T-cell (primary cell): ENCODE measurements at places on chromosomes 7 and 10. TPM values are rescaled to one million over a fixed set of nuclear protein-coding genes. Genes with fewer than 3 reads are reported as not detected.

GRCh38 chr7:121446526-121446925 is 50.4 kb upstream of the FAM3C start:
- no peak for DNase-seq

GRCh38 chr7:151430391-151431205 is 9.3 kb downstream of the CRYGN start:
- no peak for DNase-seq

DNA sequence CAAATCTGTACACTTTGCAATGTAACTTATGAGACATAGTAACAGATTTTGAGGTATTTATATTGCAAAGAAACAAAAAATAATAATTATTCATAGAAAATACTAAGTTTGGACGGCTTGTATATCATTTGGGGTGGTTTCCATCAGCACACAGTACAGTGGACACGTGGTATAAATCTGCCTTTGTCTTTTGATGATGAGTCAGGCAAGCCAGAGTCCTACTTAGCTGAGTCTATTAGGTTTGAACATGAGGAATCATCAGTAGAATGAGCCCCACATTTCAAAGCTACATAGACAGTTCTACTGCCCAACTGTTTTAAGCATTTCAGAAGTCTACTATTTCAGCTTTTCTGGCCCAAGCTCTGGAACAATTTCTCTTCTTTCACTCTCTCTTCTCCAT is 803.2 kb downstream of the PHTF2 start:
- no peak for DNase-seq

GRCh38 chr7:18896343-18896975 is 221.0 kb downstream of the TWIST1 start:
- no peak for DNase-seq

- no peak for DNase-seq
Measured at GRCh38 chr10:29878492-29878891, 180.9 kb downstream of the JCAD start.

GRCh38 chr10:2984682-2985081 is 82.7 kb upstream of the PFKP start:
- DNase-seq: no peak

GRCh38 chr7:29988424-29989256 is 961 bp downstream of the SCRN1 start:
- DNase-seq: peak; percentile 18

- DNase-seq: no peak
Measured at GRCh38 chr10:100553929-100554328, 18.2 kb downstream of the HIF1AN start.

Gene INPP5F
- total RNA-seq: 9.5 TPM

Gene SPDYE11
- total RNA-seq: not detected

Gene ITPRID1
- not detected for total RNA-seq

Gene CRHR2
- total RNA-seq: not detected

Gene OPN4
- not detected for total RNA-seq

Gene ABI1
- 51.9 TPM for total RNA-seq

Gene GOLGA7B
- total RNA-seq: 11.5 TPM
